ENCODE measurements at places on chromosomes 16 and 17.

DNA sequence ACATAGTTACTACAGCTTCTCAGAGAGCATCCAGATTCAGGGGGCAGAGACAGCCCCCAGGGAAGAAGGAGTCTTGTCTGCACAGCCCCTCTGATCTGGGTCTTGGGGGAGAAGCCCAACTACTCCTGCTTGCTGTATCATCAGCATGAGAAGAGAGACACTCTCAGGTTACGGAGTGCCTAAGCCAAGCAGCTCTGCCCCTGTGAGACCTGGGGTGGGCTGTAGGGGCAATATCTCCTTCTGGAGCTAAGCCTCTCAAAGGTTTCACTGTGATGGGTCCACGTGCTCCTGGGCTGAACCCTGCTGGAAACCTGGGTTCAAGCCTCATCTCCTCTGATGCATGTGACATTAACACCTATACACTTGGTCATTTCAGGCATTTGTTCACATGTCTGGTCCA is 123.2 kb downstream of the CPPED1 start:
- DNase-seq = no peak

DNA sequence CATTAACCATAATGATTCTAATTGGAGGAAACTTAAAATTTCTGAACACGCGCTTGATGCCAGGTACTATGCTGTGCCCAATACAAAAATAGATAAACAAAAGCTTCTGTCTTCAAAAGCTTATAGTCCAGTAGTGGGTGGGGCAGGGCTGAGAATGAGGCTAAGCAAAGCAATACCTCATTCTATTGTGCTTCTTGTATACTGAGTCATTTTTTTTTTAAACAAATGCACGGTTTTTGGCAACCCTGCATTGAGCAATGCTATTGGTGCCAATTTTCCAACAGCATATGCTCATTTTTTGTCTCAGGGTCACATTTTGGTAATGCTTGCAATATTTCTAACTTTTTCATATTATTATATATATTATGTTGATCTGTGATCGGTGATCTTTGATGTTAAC is 34.7 kb upstream of the HNF1B start:
- no peak for DNase-seq

DNA sequence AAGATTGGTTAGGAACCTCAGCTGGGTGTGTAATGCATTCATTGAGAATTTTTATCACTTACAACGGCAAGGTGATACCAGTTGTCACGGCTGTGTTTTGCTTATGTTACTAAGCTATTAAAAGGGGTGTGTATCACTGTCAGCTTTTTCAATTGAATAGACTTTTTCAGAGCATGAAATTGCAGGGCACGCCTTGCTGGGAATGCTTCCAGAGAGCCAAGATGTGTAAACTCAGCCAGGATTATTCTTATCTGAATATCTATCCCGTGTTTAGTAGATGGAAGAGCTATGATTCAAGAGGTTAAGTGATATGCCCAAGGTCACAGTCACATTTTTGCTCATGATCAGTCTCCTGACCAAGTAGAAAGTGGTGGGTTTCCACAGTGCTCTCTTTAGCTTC is 6.6 kb upstream of the TEKT3 start:
- no peak for DNase-seq

GRCh38 chr17:69853541-69854224 is 221.3 kb upstream of the KCNJ16 start:
- DNase-seq = no peak

GRCh38 chr17:59139939-59140338 is 15.0 kb downstream of the SKA2 start:
- DNase-seq = no peak

GRCh38 chr17:81389585-81389984 is 5.7 kb upstream of the BAHCC1 start:
- no peak for DNase-seq

- DNase-seq = no peak
These were observed 122.0 kb downstream of the METRNL start for GRCh38 chr17:83201206-83202001.

- DNase-seq = no peak
These were observed 99.2 kb downstream of the ZNF778 start for GRCh38 chr16:89316701-89317100.

DNA sequence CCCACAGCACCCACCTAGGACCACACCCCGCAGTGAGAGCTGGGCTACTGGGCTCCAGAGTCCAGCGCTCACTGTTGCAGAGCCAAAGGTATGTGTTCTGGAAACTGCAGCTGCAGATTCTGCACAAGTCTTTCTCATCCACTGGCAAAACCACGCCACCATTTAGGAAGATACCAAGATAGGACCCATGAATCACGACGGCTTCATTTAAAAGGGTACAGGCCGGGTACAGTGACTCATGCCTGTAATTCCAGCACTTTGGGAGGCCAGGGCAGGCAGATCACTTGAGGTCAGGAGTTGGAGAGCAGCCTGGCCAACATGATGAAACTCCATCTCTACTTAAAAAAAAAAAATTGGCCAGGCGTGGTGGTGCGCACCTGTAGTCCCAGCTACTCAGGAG is 18.8 kb downstream of the FOXF1 start:
- DNase-seq = no peak

DNA sequence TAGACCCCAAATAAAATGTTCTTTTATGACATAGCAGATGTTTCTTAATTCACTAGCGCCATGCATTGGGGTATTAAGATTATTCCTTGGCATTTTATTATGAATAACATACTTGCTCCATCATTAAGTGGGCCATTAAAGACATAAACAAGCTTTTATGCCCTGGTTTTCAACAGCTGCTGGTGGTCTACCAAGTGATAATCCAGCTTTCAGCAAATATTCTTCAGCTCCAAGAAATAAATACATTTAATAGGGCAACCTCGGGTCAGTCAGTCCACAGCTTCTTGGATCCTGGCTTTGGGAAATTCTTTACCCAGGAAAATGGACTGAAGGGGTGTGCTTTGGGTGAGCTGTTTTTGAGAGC is 217.3 kb upstream of the IRX3 start:
- DNase-seq = no peak

DNA sequence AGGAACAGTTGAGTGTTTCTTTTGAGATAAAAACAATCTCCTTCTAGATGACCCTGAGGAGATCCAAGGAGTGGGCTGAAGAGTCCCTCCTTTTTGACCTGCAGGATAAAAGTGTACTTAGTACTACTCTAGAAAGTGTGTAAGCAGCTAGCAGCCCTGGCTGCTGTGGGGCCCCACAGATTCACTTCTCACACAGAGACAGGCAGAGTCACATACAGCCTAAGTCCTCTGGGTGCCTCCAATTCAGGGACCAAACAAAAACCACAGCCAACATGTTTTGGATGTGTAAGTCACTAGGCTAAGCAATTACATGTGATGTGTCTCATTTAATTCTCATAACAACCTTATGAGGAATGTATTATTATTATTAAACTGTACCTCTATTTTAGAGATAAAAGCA is 97.1 kb downstream of the TMEM100 start:
- DNase-seq = peak; percentile 60

DNA sequence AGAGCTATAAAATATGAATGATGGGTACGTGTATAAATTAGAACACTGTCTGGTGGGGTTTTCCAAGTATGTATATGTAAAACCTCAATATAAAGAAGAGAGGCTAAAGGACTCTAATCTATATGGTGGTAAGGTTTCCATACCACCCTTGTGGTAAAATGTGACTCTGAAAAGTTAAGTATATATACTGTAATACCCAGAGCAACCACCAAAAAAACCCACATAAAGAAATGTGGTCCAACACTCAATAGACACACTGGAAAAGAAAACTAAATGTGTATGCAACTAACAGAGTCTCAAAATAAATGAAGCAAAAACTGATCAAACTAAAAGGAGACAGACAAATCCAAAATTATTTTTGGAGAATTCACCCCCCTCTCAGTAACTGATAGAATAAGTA is 72.2 kb downstream of the XPO6 start:
- peak; percentile 32 for DNase-seq

DNA sequence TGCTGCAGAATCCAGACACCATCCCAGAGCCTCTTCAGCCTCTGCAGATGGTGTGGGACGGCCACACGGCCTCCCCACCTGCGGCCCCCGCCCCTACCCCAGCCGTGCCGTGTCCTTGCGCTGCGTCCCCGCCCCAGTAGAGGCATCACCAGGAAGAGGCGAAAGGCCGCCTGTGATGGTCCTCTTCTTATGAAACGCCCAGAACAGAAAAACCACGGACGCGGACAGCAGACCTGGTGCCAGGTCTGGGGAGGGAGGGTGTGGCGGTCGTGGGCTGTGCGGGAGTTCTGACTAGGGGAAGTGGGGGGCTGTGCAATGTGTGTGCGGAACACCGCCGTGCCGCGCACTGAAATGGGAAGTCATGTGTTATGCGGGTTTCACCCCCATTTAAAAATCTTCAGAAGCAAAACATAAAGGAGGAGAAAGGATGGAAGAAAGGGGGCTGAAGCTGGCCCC is 25.5 kb downstream of the ACSF3 start:
- DNase-seq = no peak

GRCh38 chr17:7573324-7574080 is 5.9 kb upstream of the CD68 start:
- peak; percentile 95 for DNase-seq

DNA sequence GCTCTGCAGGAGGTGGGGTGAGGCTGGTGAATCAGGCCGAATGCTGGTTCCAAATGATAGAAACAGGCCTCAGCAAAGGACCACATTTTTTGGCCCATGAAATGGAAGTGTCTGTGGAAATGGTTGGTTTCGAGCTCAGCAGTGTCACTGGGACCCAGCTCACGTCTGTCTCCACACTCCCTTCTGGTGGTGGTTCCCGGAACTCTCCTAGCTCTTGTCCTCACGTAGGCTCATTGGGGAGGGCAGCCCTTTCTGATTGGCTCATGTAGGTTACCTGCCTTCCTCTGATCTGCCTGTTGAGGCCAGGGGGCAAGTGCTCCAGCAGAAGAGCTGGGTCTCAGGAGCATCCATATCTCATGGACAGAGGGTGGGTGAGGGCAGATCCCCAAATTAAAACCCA is 4.0 kb downstream of the ALG1 start:
- no peak for DNase-seq

- DNase-seq = no peak
These were observed 134.6 kb downstream of the GAS7 start for GRCh38 chr17:10063730-10064241.

DNA sequence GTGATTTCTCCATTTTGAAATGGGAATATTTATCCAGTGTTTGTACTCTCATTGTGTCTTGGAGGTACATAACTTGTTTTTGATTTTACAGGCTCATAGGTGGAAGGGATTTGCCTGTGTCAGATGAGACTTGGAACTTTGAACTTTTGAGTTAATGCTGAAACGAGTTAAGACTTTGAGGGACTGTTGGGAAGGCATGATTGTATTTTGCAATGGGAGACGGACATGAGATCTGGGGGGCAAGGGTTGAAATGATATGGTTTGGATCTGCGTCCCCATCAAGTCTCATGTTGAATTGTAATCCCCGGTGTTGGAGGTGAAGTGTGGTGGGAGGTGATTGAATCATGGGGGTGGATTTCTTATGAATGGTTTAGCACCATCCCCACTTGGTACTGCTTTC is 21.8 kb downstream of the PRDM7 start:
- DNase-seq = no peak

DNA sequence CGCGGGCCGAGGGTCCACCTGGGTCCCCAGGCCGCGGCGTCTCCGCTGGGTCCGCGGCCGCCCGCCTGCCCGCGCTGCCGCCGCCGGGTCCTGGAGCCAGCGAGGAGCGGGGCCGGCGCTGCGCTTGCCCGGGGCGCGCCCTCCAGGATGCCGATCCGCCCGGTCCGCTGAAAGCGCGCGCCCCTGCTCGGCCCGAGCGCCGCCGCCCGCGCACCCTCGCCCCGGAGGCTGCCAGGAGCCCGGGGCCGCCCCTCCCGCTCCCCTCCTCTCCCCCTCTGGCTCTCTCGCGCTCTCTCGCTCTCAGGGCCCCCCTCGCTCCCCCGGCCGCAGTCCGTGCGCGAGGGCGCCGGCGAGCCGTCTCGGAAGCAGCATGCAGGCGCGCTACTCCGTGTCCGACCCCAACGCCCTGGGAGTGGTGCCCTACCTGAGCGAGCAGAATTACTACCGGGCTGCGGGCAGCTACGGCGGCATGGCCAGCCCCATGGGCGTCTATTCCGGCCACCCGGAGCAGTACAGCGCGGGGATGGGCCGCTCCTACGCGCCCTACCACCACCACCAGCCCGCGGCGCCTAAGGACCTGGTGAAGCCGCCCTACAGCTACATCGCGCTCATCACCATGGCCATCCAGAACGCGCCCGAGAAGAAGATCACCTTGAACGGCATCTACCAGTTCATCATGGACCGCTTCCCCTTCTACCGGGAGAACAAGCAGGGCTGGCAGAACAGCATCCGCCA is 504 bp downstream of the FOXC2 start:
- DNase-seq = no peak

DNA sequence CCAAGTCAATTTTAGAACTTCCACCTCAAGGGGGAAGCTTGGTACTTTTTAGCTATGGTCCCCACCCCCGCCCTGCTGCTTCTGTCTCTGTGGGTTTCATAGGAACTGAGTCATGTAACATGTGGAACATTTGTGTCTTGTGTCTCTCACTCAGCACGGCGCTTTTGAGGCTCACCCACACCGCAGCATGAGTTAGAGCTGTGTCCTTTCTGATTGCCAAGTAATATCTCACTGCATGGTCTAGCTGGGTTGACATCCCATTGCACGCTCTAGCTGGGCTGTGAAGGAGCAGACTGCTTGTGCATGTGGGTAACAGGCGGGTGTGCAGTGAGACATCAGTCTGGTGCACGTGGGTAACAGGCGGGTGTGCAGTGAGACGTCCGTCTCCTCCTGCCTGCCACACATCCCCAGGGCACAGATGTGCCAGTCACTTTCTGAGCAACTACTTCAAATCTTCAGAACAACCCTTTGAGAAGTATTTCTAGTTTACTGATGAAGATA is 26.4 kb upstream of the SLC7A5 start:
- DNase-seq = peak; percentile 96

DNA sequence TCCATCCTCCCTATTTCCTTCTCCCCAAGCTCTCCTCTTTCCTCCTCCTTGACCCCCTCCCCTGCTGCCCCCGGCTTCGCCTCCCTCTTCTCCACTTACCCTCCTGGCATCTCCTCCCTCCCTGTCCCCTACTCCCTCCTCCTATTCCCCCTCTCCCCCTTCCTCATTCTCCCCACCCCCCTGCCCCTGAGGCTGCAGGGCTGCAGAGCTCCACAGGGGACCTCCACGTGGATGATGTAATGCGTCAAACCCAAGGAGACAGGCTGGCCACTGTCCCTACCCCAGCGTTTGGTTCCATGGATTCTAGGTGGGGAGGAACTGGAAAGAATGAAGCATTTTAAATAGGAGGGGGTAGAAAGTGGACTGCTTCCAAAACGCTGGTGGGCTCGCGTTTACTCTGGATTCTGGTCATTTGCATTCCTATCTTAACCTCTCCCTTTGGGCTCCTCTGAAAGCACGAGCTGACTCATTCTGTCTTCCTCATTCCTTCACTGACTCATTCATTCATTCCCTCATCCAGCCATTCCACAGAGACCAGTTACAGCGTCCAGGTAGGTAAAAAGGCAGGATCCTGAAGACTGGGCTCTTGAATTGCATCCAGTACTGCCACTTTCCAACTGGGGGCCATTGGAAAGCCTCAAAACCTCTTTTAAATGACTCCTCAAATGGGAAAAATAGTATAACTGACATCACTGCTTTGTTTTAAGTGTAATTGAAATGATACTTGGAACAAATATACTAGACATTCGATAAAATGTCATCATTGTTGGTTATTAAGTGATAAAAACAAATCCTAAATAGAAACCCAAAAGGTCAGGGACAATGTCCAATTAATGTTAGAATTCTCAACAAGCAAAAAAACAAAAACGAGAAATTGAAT is 943 bp upstream of the COTL1 start:
- DNase-seq = no peak

Data from activated CD4-positive, alpha-beta T cell treated with anti-CD3 and anti-CD28 coated beads, Interleukin-2, Interleukin-6, amounts not matched to agents 100 ng/mL and 50 ng/mL, durations not matched to agents 16 hours and 8 hours (primary cell).